ENCODE measurements at places on chromosomes 2 and 18.

DNA sequence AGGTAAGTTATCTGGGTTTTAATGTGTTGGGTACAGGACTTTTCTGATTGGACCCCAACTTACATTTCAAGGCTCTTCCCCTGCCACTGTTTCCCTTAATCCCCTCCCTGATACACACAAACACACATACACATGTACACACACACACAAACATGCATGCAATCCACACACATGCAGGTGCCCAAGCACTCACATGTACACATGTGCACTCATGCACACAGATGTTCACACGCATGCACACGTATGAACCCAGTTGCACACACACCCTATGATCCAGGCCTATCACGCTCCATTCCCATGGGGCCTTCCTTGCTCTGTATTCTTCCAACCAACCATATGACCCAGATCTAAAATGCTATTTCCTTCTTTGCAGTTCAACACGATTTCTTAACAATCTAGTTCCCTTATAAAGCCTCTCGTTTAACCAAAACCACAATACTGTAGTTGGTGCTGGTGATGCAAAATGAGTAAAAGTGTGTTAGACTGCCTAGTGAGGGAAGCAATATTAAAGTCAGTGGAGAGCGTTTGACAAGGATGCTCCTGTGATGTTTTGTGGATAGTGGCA, 11.1 kb downstream of the SERPINB8 start:
- no peak for DNase-seq

- DNase-seq: no peak
Measured at GRCh38 chr2:191758518-191759507, 80.9 kb downstream of the NABP1 start.

GRCh38 chr18:10893196-10893595, 256.2 kb downstream of the PIEZO2 start:
- DNase-seq: no peak

DNA sequence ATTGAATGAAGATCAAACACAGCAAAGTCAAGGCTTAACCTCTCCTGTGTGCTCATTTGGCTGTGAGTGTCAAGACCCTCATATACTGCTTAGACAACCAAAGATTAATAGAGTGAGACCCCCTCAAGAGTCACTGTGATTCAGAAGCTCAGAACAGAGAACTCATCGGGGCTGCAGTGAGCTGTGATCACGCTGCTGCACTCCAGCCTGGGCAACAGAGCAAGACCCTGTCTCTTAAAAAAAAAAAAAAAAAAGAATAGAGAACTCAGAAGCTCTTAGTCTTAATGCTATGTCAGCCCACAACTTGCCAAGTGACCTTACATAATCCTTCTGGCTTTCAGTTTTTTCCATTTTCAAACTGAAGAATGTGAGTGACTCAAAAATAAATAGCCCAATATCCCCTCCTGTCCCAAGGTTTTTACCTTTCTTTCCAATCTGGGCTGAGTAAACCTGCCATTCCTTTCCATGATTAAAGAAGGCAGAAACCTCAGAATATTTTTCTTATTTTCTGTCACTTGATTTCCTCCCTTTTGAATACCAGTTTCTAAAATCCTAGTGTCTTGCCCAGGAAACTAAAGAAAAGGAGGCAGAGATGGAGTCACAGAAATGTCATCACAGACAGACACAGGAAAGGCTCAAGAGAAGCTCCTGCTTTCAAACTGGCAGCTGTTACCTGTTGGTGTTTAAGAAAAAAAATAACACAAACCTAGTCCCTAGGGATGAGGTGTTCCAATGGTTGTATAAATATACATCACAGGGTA, 102.4 kb downstream of the CACNB4 start:
- no peak for DNase-seq

DNA sequence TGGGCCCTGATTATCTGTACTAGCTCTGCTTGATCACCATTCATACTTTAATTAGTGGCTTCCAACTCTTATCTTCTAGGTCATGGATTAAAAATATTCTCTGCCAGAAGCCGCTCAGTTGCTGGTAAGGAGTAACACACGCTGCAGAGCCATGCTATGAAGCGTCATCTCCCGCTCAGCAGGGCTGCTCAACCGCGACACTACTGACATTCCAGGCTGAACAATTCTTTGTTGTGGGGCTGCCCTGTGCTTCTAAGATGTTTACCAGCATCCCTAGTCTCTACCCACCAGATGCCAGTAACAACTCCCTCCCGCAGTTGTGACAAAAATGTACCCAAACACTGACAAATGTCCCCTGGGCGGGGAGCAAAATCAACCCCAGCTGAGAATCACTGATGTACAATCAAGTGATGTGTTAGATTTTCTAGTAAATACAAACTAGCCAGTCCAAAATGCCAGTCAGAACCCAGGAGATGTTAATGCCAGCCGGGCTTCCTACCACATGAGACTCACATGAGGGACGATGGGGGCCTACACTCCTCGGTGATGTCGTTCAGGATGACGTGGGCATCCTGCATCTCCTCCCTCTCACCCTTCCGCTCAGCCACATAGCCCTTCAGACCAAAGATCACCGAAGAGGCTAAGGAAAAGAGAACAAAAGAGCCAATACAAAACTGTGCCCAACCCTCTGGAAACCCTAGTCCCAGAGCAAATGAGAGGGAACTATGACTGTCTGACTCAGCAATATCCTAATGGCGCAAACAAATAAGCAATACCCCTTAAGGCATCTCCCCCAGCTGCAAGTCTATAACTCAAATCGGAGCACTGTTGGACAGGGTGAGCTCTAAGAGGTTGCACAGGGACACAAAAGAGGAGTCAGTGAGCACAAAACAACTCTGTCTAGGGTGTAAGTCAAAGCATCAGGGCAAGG, 15.6 kb downstream of the ILKAP start:
- DNase-seq: no peak

DNA sequence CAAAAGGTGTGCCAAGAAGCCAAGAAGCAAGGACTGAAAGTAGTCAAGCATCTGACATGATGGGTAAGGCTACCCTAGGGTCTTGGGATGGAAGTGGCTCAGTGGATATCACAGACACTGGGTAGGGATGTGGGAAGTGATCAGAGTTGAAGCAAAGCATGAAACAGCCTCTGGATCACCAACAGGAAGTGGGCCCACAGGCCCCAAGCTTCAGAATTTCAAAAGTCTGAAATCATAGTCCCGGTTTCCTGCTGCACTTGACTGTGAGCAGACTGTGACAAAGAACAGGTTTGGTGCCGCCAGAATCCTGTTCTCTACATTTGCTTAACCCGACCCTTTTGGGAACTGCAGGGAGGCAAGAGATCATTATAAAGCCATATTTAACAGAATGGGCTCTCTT, 57.4 kb downstream of the SP100 start:
- no peak for DNase-seq

DNA sequence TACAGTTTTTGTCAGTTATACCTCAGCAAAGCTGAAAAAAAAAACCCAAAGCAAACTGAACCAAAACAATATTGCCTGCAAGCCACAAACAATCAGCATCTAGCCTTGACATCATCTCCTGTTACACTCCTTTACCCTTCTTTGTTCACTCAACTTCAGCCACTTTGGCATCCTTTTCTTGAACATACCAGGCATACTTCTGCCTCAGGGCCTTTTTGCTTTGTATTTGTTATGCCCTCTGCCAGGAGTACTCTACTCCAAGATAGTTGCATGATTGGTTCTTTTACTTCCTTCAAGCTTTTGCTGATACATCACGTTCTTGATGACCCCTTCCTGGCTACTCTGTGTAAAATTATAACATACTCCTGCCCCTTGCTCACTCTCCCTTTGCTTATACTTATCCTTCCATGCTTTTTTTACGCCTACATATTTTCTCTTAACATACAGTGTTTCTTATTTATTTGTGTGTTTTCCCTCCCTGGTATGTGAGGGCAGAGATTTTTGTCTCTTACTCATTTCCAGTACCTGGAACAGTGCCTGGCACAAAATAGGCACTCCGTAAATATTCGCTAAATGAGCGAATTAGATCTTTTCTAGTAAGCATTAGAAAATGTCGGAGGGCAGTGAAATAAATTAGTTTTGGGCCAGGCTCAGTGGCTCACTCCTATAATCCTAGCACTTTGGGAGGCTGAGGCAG, 12.7 kb downstream of the ABI2 start:
- DNase-seq: no peak

GRCh38 chr2:38213619-38214167, 137.7 kb upstream of the CYP1B1 start:
- no peak for DNase-seq

DNA sequence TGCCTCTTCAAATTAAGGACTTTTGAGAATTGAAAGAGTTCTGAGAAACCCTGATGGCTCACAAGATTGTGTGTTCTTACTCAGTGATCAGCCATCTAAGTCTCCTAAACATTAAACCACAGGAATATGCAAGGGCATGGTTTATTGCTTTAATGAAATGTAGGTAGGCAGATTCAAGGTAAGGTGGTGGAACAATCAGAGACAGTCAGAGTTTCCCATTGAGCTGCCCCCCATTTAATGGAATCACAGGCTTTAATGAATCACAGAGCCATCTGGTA, 107.8 kb upstream of the LRATD1 start:
- no peak for DNase-seq

DNA sequence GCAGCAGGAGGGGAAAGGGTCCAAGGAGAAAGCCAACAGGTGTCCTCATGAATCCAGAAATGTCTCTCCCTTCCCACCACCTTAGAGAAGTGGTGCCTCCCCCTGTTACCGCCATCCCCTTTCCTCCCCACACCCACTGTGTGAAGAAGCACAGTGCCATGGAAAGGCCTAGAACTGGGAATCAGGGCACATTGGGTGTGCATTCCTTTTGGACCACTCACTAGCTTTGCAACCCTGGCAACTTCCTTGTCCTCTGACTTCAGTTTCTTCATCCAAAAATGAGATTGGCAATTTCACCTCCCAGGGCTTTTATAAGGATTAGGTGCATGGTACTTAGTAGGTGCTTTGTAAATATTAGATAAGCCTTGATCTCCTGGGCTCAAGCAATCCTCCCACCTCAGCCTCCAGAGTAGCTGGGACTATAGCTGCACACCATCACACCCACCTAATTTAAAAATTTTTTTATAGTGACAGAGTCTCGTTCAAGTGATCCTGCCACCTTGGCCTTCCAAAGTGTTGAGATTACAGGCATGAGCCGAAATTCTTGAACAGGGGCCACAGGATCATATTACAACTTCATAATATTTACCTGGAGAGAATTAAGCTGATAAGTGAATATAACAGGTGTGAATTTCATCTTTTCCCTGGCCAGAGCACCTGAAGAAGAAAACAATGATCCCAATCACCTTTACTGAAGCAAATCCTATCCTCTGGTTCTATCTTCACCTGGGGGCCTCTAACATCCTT, 97.9 kb upstream of the TAF1B start:
- no peak for DNase-seq

- DNase-seq: no peak
Measured at GRCh38 chr18:59910967-59911366, 11.2 kb downstream of the PMAIP1 start.

DNA sequence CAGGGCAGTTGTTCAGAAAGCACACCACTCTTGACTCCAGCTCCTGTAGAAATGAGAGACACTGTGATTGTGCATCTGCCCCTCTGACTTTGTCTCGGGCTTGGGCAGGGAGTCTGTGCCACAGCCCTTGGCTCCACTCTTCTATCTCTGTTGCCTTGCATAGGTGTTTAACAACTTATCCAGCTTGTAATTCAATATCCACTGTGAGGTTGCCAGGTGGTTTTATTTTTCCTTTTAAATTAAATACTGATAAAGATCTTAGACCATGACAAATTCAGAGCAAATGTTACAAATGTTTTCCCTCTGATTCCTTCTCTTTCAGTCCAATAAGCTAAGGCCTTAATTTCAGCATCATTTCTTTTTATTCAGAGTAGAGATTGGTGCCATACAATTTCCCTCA, 421.7 kb downstream of the STK39 start:
- no peak for DNase-seq

- no peak for DNase-seq
Measured at GRCh38 chr2:176614049-176614448, 344.8 kb downstream of the MTX2 start.

GRCh38 chr18:10789180-10789579, 263.4 kb downstream of the NAPG start:
- no peak for DNase-seq

GRCh38 chr2:127645395-127646291, at the start of gene GPR17:
Gene GPR17 (plus strand): TSS chr2:127646153. CDS start chr2:127650736, 4,583 bp downstream.
- no peak for DNase-seq

- no peak for DNase-seq
Measured at GRCh38 chr2:201132518-201132917, 16.6 kb downstream of the CFLAR start.

DNA sequence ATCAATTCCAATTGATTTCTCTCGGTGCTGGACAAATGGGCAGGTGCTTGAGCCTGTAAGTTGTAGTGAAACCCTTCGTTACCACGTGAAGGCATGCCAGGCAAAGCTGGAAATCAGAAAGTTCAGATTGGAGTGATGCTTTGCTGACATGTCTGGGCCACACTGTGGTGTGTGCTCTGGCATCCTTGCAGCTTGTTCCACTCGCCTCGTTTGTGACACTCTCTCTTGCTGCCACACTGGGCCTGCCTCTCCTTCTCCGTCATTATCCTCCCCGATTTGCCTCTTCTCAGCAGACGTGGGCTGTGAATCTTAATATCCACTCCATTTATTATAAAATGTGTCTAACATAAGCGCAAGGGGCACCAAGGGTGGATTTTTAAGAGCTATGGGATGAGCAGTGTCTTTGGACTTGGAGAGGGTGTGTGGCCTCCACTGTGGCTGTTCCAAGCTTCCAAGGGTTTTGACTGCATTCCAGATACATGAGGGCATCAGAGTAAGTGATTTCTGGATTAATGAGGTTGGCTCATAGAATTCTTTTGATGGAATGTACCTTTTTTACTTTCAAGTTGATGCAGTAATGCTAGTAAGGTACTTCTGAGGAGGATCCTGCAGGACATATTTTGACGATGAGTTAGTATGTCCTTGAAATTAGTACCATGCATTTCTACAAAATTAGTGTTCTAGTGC, 238.8 kb downstream of the TPGS2 start:
- no peak for DNase-seq

GRCh38 chr18:28112056-28112470, 64.9 kb downstream of the CDH2 start:
- no peak for DNase-seq

DNA sequence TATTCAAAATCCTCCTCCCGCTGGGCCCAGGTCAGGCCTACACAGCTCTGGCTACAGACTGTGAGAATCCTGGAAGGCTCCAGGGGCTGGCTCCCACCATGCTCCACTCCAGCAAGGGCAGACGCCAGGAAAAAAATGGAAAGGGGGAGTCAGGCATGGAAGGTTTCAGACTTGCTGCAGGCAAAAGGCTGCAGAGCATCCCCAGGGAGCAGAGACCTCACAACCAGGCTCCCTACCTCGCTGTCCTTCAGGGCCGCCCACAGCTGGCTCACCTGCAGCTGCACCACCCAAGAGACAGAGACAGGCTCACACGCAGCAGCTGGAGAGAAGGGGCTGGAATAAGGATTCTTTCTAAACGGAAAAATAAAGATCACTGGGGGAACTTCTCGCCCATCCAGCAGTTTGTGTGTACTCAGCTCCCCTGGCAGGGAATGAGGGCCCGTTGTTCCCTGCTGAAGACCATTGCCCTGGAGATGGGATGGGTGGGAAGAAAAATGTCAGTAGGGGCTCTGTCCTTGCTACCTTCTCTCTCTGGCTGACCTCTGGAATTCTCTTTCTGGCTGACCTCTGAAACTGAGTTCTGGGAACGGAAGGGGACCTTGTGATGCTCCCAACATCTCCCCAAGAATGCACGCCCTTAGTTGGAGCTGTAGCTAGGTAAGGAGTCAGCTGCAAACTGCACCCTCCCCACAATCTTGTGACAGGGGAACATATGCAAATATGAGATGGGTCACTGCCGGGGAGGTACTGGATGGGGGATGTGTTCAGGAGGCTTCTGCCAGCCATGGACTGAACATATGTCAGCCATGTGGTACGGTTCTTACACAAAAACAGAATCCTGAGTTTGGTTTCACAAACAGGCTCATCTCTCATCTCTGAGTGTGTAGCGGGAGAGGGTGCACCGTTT, 34.5 kb downstream of the BCL2 start:
- no peak for DNase-seq

Data from thymus (tissue), 14 donors.